K562 (cell line): ENCODE measurements at places on chromosomes 5 and 9. TPM values are rescaled to one million over a fixed set of nuclear protein-coding genes. Genes with fewer than 3 reads are reported as not detected.

Gene CHMP5
- total RNA-seq, result 36.0 and 39.3 TPM in 2 replicates

GRCh38 chr9:35814106-35814840 lies 569 bp downstream of the HINT2 start:
- H3K4me3 ChIP-seq, result peak overlapping the region; percentile 66
- peaks cover 31% of the 10 kb centered on the region for H3K4me1 ChIP-seq
- H3K27me3 ChIP-seq, result no peaks in the 10 kb centered on the region
- peak overlapping the region; percentile 94 for H3K27ac ChIP-seq

Gene TRIM32
- 8.2 and 9.4 TPM in 2 replicates for total RNA-seq

Gene SLCO6A1
- 0.11 TPM in 1 of 2 replicates, not detected in the other for total RNA-seq

GRCh38 chr5:167951116-167951515 lies 340.3 kb upstream of the WWC1 start:
- no peaks in the 10 kb centered on the region for H3K27me3 ChIP-seq
- no peak overlapping the region for H3K27ac ChIP-seq
- H3K36me3 ChIP-seq, result no peaks in the 10 kb centered on the region
- no peaks in the 10 kb centered on the region for H3K4me1 ChIP-seq
- no peak overlapping the region for H3K4me3 ChIP-seq

DNA sequence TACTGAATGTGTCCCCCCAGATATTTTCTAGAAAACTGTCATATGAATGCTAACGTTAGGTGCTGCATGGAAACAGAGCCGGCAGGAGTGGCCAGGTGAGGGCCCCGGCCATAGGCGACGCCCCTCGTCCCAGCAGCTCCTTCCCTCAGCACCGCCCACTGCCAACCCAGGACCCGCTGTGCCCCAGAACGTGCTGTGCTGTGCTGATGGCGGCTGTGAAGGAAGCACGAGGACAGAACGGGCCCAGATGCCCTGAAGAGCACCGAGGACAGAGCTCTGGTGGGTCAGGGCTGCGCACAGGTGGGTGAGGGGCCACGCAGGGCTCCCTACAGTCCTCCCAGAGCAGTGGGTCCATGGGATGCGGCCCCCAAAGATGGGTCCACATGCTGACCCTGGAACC lies 30.3 kb downstream of the LPCAT1 start:
- DNase-seq, result no peak
- peaks cover 6% of the 10 kb centered on the region; the same call in 2 of the 3 replicates for H3K36me3 ChIP-seq
- H3K27ac ChIP-seq, result no peak overlapping the region
- H3K4me3 ChIP-seq, result no peak overlapping the region
- no peaks in the 10 kb centered on the region for H3K4me1 ChIP-seq

DNA sequence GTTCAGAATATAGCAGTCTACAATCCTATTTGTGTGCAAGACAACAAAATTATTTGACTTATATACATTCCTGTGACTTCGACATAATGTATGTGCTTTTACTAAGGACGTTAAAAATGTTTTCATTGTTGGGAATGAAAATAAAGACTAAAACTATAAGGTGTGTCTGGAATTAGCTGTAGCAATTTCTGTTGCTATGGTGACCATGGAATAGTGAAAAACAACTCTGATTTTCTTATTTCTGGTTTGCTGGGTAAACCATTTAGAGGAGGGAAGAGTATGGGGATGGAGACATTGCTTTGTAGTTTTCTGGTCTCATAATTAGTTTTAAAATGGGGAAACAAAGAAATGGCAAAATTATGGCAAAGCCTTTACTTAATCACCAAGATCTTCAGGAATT lies 343.2 kb downstream of the SEMA5A start:
- no peak for DNase-seq
- no peak overlapping the region for H3K27ac ChIP-seq
- H3K4me1 ChIP-seq, result no peaks in the 10 kb centered on the region
- H3K4me3 ChIP-seq, result no peak overlapping the region

Gene ENC1
- 2.5 and 2.6 TPM in 2 replicates for total RNA-seq

DNA sequence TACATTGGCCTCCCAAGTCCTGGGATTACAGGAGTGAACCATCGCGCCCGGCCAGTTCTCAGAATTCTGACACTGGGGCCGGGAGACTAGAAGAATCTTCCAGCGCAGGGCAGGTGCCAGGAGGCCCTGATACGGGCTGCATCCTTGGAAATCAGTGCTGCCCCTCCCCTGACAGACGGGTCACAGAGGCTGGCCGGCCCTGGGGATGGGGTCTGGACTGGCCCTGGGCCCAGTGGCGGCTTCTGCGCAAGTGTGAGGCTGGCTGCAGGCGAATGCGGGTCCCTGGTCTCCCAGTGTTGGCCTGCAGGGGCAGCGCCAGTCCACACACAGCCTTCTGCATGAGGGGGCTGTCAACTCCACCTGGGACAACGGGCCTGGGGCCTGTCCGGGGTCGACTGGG lies 831 bp upstream of the TBC1D9B start:
- H3K27me3 ChIP-seq, result no peaks in the 10 kb centered on the region
- no peak overlapping the region for H3K27ac ChIP-seq

DNA sequence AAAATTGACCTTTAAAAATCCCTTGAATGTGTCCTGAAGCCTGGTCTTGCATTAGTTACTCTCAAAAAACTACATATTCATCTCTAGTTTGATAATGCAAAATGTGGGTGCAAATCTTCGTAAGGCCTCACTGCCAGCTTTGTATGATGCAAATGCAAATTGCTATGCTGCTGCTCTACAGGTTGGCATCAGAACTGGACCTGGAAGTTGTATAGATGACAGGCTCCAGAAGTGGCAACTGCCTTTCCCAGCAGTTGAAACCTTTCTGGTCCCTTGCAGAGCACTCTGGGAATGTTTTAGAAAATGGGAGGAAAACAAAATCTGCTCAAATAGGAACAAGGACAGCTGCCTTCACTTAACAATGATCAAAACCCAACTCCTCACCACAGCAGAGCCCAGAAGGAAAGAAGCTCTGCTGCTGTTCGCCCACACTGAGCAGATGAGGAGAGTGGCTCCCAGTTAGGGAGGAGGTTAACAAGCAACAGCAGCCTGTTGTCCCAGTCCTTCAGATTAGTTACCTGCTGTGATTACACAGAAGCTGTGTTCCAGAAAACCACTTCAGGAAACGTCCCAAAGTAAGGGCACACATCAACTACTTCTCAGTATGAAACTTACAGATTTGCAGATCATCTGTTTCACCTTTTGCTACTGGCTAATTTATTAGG lies 93.5 kb downstream of the PLPP1 start:
- H3K36me3 ChIP-seq, result no peaks in the 10 kb centered on the region
- H3K27me3 ChIP-seq, result no peaks in the 10 kb centered on the region
- peaks cover 5% of the 10 kb centered on the region; the same call in 2 of the 3 replicates for H3K4me1 ChIP-seq
- no peak overlapping the region for H3K27ac ChIP-seq

- no peaks in the 10 kb centered on the region for H3K27me3 ChIP-seq
- H3K4me1 ChIP-seq, result peaks cover 26% of the 10 kb centered on the region; the same call in 2 of the 3 replicates
- peak overlapping the region; percentile 28; the same call in 2 of the 3 replicates for H3K27ac ChIP-seq
- peaks cover 68% of the 10 kb centered on the region for H3K36me3 ChIP-seq
- no peak overlapping the region for H3K4me3 ChIP-seq
Observed at GRCh38 chr9:131418143-131419025, 24.5 kb downstream of the PRRC2B start.

- DNase-seq, result peak; percentile 49
- no peak overlapping the region for H3K4me3 ChIP-seq
Observed at GRCh38 chr5:148443998-148444397, 60.2 kb downstream of the FBXO38 start.

Gene SLC4A9
- total RNA-seq, result not detected in 2 replicates

Gene ZNF618
- total RNA-seq, result 13.4 and 13.7 TPM in 2 replicates

Gene SYNPO
- total RNA-seq, result 0.31 and 0.36 TPM in 2 replicates

DNA sequence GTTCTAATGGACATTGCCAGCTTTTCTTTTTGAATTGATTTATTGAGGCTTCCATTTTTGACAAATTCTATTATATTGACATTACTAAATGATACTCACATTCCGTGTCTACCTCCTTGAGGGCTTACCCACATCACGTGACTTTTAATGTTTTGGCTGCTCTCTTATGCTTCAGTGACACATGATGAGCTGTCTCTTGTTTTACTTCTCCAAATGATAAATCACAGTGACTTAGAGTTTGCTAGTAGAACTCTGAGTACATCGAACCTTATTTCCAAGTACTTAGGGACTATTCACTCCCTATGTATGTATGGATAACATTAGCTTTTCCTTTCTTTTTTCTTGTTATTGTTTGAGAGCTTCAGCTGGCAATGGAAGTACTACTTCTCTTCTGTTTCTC lies 169.8 kb upstream of the KCNN2 start:
- no peaks in the 10 kb centered on the region for H3K4me1 ChIP-seq
- DNase-seq, result no peak
- no peaks in the 10 kb centered on the region for H3K36me3 ChIP-seq
- no peak overlapping the region for H3K4me3 ChIP-seq

GRCh38 chr5:157732130-157732514 lies 902 bp downstream of the THG1L start:
- no peak for DNase-seq
- peaks cover 5% of the 10 kb centered on the region for H3K4me1 ChIP-seq
- no peaks in the 10 kb centered on the region for H3K27me3 ChIP-seq
- H3K27ac ChIP-seq, result peak overlapping the region; percentile 86
- H3K36me3 ChIP-seq, result peaks cover 31% of the 10 kb centered on the region; the same call in 2 of the 3 replicates

GRCh38 chr9:121299467-121300282 lies 31.7 kb downstream of the GSN start:
- no peak for DNase-seq
- H3K27me3 ChIP-seq, result no peaks in the 10 kb centered on the region
- H3K36me3 ChIP-seq, result no peaks in the 10 kb centered on the region
- H3K27ac ChIP-seq, result no peak overlapping the region
- H3K4me1 ChIP-seq, result peaks cover 6% of the 10 kb centered on the region; the same call in 2 of the 3 replicates

Gene FGF18
- 0.18 TPM in 1 of 2 replicates, not detected in the other for total RNA-seq

DNA sequence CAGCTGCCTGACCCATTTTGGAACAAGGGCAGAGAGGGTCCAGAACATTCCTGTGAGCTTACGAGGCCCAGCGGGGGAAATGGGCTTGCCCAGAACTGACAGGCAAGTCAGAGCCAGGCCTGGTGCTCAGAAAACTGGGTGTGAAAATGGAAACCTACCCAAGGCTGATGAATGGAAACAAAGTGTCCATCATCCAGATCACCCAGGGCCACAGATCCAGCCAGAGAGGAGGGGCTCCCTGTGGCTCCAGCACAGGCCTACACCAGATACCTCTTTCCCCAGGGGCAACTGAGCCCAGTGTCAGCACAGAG lies 3.1 kb downstream of the CLTB start:
- no peak overlapping the region for H3K4me3 ChIP-seq
- no peak overlapping the region for H3K27ac ChIP-seq
- H3K36me3 ChIP-seq, result peaks cover 18% of the 10 kb centered on the region; the same call in 2 of the 3 replicates
- no peaks in the 10 kb centered on the region for H3K27me3 ChIP-seq
- no peak for DNase-seq

DNA sequence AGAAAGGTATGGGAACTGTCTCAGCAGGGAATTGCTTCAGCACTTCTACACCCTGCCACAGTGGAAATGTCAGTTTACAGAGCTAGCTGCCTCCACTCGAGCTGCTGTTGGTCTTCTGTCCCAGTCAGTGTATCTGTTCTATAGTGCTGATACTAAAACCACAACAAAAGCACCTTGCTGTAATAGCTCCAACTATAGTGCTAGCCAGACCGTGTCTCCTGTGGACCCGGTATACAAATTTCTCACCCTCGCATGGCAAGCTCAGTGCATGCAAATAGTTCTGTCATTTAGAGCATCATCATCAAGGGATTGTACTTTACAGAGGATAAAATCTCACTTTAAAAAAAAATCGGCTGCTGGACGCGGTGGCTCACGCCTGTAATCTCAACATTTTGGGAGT lies 51.5 kb upstream of the IQGAP2 start:
- no peaks in the 10 kb centered on the region for H3K27me3 ChIP-seq
- H3K36me3 ChIP-seq, result no peaks in the 10 kb centered on the region
- H3K27ac ChIP-seq, result no peak overlapping the region
- DNase-seq, result no peak

DNA sequence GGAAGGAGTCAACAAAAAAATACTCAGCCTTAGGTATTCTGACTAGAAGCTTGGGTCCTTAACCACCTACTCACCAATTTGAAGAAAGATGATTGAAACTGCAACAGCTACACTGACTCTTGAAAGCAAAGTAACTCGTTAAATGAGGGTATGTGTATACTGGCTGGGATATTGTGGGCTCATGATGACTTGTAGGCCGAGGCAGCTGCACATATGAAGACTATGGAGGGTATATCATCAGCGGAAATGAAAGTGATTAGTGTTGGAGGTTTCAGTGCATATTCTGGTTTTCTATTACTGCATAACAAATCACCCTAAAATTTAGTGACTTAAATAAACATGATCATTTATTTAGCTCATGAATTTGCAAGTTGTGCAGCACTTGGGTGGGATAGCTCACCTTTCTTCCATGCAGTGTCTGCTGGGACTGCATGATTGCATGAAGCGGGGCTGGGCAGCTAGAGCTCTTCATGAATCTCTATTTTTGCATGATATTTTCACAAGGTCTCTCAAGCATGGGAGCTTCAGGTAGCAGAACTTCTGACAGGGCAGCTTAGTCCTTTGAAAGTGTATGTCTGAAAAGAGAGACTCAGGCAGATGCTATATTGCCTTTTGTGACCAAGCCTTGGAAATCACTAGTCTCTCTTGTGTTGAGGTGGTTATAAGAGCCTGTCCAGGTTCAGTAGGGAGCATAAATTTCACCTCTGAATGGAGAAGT lies 96.1 kb upstream of the CDKN2B start:
- H3K4me3 ChIP-seq, result no peak overlapping the region
- H3K27me3 ChIP-seq, result no peaks in the 10 kb centered on the region
- no peak for DNase-seq
- no peaks in the 10 kb centered on the region for H3K4me1 ChIP-seq
- no peaks in the 10 kb centered on the region for H3K36me3 ChIP-seq
- H3K27ac ChIP-seq, result no peak overlapping the region

Gene ADAMTSL1
- not detected in 2 replicates for total RNA-seq
